ENCODE measurements at places on chromosomes 5 and 9. TPM values are rescaled to one million over a fixed set of nuclear protein-coding genes. Genes with fewer than 3 reads are reported as not detected.

The UNC13B gene
- total RNA-seq: 0.96 TPM

The KLHL9 gene
- 13.4 TPM for total RNA-seq

The ZNF366 gene
- not detected for total RNA-seq

The CCNI2 gene
- 9.2 TPM for total RNA-seq

The TRAF1 gene
- 167 TPM for total RNA-seq

The FOXD4L6 gene
- not detected for total RNA-seq

All from CD4-positive, CD25-positive, alpha-beta regulatory T cell (primary cell).